CD14-positive monocyte (primary cell): ENCODE measurements at places on chromosomes 6 and 20.

GRCh38 chr20:728256-728944 lies 39.9 kb downstream of the SLC52A3 start:
- no peaks in the 10 kb centered on the region for H3K36me3 ChIP-seq
- peaks cover 2% of the 10 kb centered on the region for H3K4me1 ChIP-seq
- H3K27ac ChIP-seq, result no peak overlapping the region
- no peak overlapping the region for H3K4me3 ChIP-seq
- DNase-seq, result peak; percentile 7

DNA sequence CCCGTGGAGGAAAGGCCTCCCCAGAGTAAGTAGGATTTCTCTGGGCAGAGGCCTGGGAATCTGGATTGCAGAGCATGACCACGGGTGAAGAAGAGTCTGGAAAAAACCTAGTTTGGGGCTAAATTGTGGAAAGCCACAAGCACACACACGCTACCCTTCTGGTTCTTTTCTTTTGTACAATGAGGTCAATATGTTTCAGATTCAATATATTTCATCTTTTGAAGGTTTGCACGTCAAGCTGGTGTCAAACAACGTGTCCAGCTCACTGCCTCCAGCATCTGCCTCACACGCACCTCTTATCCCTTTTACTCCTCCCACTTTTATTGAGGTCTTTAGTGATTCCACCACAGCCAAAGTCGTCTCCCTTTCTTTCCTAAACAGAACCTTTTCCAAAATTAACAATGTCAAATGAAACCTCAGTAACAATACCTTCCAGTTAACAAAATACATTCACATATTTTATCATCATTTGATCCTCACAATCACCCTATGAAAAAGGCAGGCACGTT lies 773 bp upstream of the EPB41L2 start:
- peaks cover 21% of the 10 kb centered on the region for H3K4me1 ChIP-seq
- peak overlapping the region; percentile 89 for H3K4me3 ChIP-seq
- DNase-seq, result no peak
- H3K27me3 ChIP-seq, result peaks cover 9% of the 10 kb centered on the region

DNA sequence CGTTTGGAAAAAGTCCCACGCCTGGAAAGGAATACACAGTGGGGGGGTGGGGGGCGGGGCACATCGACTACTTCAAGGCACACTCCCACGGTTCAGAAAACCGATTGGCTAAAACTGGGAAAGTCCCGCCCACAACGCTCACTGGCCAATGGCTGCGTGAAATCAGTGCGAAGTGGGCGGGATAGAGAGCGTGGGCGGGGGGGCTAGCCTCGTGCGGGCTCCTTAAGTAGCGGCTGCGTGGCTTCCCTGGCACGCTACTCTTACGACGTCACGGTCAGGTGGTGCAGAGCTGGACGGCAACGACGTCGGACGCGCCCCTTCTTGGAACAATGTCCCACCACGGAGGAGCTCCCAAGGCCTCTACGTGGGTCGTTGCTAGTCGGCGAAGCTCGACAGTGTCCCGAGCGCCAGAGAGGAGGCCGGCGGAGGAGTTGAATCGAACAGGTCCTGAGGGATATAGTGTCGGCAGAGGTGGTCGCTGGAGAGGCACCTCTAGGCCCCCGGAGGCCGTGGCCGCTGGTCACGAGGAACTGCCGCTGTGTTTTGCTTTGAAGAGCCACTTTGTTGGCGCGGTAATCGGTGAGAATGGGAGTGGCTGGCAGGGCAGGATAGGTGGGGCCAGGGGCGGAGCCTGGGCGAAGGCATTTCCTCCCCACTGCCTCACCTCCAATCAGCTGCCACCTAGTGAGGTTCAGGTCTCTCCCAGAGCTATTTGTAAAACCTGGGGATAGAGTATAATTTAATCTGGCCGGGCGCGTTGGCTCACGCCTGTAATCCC lies at the start of gene DDX43:
Gene DDX43, plus strand, starts transcription at position 252 of the 778 bp plus-strand sequence. Its CDS starts 78 bp downstream, at position 330.
- peak within 1 kb of the TSS; percentile 27 for H3K27ac ChIP-seq
- H3K27me3 ChIP-seq, result no peaks in the 10 kb centered on the region
- peak within 1 kb of the TSS; percentile 14 for H3K4me3 ChIP-seq
- H3K4me1 ChIP-seq, result no peaks in the 10 kb centered on the region

DNA sequence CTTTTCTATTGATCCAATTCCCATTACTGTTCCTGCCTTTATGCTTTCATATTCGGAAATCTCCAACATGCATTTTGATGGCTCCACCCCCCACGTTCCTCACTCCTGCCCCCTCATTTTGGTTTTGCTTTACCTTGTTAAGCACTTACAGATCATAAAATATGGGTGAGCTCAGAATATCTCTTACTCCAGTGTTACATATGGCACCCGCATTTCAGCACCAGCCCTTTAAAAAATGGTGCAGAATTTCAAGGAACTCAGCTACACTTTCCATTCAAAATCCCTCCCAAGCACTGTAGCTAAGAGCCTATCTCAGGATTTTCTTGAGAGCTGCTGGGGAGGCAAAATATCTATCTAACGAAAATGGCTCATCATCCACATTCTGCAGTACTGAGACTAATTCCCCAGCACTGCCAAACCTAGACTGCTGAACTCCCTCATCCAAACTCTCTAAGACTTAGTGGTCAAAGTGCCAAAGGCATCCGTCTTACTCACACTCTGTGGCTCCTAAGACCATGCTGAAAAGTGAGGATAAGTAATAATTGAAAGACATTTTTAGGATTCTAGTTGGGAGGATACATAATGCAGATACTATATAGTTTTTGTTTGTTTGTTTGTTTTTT lies 7.8 kb downstream of the SGK1 start:
- no peak overlapping the region for H3K4me3 ChIP-seq
- no peaks in the 10 kb centered on the region for H3K4me1 ChIP-seq
- no peaks in the 10 kb centered on the region for H3K36me3 ChIP-seq
- DNase-seq, result no peak
- no peak overlapping the region for H3K27ac ChIP-seq

- H3K4me1 ChIP-seq, result no peaks in the 10 kb centered on the region
- H3K36me3 ChIP-seq, result no peaks in the 10 kb centered on the region
- no peaks in the 10 kb centered on the region for H3K27me3 ChIP-seq
Measured at GRCh38 chr6:1091900-1092299, 220.0 kb upstream of the FOXQ1 start.

DNA sequence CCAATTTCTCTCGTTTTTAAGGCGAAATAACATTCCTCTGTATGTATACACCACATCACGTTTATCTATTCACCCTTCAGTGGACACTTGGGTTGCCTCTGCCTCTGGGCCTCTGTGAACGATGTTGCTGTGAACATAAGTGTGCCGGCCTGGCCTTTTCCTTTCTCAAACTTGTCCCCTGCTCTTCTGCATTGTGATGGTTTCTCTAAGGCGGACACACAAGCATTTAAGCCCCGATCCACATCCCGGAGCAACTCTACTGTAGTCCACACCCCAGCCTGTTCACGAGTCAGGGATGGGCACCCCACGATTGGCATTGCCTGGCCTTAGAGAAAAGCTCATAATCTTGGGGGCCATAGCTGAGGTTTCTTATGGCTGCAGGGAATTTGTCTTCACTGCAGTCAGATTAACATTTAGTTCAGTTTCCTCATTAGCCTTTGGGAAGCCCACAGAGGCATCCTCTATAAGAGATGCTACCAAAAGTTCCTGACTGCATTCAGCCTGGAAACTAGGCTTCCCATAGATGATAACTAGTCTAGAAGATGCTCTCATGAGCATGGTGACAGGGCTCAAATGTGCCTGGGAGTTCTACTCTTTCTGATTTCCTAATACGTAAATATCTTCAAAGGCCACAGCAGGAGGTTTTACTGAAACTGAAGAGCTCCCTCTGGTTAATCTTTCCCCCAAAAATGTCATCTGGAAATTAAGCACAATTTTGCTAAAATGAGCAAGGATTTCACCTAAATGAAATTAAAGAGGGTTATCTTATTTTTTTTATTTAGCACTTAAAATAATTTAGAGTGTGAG lies 762 bp downstream of the ZC3H12D start:
- H3K27ac ChIP-seq, result peak overlapping the region; percentile 90
- DNase-seq, result no peak
- no peaks in the 10 kb centered on the region for H3K36me3 ChIP-seq

DNA sequence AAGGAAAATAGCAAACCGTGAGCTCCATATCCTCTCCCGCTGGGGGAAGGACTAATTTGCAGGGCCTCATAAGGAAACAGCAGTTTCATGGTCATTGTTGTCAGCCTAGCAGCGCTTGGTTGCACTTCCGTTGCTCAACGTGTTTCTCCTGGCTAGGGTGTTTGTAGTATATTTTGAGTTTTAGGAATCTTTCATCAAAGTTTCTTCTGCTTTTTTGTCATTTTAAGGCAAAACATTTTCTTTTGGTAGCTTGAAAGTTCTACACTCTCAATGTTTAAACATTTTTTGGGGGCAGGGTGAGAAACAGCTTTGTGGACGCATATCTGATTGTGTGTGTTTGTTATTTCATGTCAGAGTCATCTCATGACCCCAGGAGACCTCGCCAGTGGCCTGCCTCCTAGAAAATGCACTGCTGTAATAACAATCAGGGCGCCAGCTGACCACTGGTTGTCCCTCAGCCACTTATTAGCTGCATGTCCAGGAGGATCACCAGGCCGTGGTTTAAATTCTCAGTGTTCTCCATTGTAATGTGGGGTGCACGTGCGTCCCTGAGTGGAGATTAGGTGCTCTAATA lies 20.6 kb downstream of the JARID2 start:
- peak overlapping the region; percentile 73 for H3K27ac ChIP-seq
- H3K4me1 ChIP-seq, result peaks cover 64% of the 10 kb centered on the region

DNA sequence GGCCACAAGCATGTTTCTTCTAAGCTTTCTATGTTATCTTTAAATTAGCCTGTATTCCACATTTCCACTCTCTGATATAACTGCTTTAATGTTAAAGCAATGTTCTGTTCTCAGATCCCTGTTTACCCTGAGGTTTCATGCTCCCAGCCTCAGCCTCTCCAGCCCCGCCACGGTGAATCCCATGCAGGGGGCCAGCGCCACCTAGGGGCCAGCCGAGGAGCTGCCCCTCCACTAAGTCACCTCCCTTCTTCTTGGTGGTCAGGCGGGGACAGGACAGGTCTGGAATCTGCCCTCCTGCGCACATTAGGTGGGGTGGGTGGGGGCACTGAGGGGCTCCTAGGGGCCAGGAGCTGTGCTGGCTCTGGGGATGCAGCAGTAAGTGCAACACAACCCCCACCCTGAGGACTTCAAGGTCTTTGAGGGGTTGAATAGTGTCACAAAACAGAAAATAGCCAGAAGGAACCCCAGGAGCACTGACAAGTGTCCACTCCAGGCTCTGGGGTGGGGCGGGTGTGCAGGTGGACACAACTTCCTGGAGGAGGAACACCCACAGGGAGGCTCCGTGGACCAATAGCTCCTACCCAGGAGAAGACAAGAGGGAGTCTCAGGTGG lies 61.6 kb downstream of the RAB44 start:
- H3K4me1 ChIP-seq, result peaks cover 44% of the 10 kb centered on the region
- peak; percentile 78 for DNase-seq
- H3K27ac ChIP-seq, result no peak overlapping the region

GRCh38 chr6:80991316-80991715 lies 761.2 kb downstream of the TENT5A start:
- no peak overlapping the region for H3K4me3 ChIP-seq
- H3K27me3 ChIP-seq, result no peaks in the 10 kb centered on the region
- no peak overlapping the region for H3K27ac ChIP-seq
- DNase-seq, result no peak
- no peaks in the 10 kb centered on the region for H3K4me1 ChIP-seq

GRCh38 chr6:104986625-104987024 lies 29.7 kb downstream of the LIN28B start:
- no peak for DNase-seq
- no peaks in the 10 kb centered on the region for H3K27me3 ChIP-seq
- no peaks in the 10 kb centered on the region for H3K36me3 ChIP-seq
- H3K4me1 ChIP-seq, result no peaks in the 10 kb centered on the region
- no peak overlapping the region for H3K27ac ChIP-seq

- H3K4me1 ChIP-seq, result peaks cover 60% of the 10 kb centered on the region
- DNase-seq, result peak; percentile 4
- H3K27ac ChIP-seq, result no peak overlapping the region
- H3K36me3 ChIP-seq, result no peaks in the 10 kb centered on the region
- H3K4me3 ChIP-seq, result no peak overlapping the region
- no peaks in the 10 kb centered on the region for H3K27me3 ChIP-seq
Measured at GRCh38 chr6:14273191-14273590, 155.6 kb downstream of the CD83 start.

DNA sequence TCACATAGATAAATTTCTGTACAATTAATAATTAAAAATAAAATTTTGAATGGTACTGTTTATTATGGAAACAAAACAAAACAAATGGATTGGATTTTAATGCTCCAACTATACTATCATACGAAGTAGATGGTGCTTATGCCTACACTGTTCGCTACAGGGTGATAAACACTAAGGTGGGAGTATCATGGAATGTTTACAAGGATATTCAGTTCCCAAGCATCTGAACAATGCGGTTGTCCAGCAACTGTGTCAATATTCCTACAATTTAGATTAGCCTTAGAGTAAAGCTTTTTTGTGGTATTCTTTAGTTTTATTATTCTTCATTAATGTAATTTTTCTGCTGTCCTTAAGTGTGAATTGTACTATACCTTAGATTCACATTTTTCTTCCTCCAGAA lies 105.1 kb downstream of the MMS22L start:
- H3K36me3 ChIP-seq, result peaks cover 23% of the 10 kb centered on the region
- no peaks in the 10 kb centered on the region for H3K27me3 ChIP-seq
- H3K4me1 ChIP-seq, result no peaks in the 10 kb centered on the region
- DNase-seq, result no peak
- H3K4me3 ChIP-seq, result no peak overlapping the region

- no peak overlapping the region for H3K4me3 ChIP-seq
- no peaks in the 10 kb centered on the region for H3K27me3 ChIP-seq
- DNase-seq, result no peak
- no peaks in the 10 kb centered on the region for H3K4me1 ChIP-seq
Measured at GRCh38 chr20:23508449-23509229, 17.7 kb downstream of the CST8 start.

- H3K27ac ChIP-seq, result no peak overlapping the region
- DNase-seq, result no peak
- H3K36me3 ChIP-seq, result no peaks in the 10 kb centered on the region
- no peak overlapping the region for H3K4me3 ChIP-seq
- peaks cover 71% of the 10 kb centered on the region for H3K27me3 ChIP-seq
Measured at GRCh38 chr6:75202676-75203131, 3.1 kb downstream of the COL12A1 start.

GRCh38 chr6:11363881-11364576 lies 131.6 kb upstream of the NEDD9 start:
- peaks cover 3% of the 10 kb centered on the region for H3K36me3 ChIP-seq
- no peak overlapping the region for H3K4me3 ChIP-seq
- no peak overlapping the region for H3K27ac ChIP-seq
- DNase-seq, result no peak
- H3K27me3 ChIP-seq, result no peaks in the 10 kb centered on the region

DNA sequence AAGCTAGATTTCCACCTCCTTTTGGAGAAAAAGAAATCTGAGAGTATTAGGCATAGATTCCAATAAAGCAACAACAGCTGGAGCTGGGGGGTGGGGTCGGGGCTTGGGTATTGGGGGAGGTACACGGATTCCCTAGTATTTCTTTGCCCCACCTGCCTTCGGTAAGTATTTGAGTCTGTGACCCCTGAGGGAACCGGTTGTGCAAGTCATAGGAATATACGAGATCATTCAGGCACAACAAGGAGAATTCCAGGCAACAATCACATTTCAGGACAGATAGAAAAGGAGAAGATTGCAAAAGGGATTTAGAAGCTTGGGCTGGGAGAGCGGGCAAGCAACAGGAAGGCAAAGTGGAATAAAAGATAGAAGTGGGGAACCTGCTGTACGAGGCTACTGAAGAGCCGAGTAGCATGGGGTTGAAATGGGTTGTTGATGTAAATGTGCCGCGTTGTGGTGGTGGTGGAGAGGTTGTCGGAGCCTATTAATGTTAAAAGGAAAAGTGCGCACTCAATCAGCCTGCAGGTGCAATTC lies 148.9 kb downstream of the BCAS1 start:
- peaks cover 77% of the 10 kb centered on the region for H3K4me1 ChIP-seq
- no peaks in the 10 kb centered on the region for H3K27me3 ChIP-seq
- H3K27ac ChIP-seq, result peak overlapping the region; percentile 92
- DNase-seq, result no peak
- no peaks in the 10 kb centered on the region for H3K36me3 ChIP-seq
